ENCODE measurements at places on chromosomes 5 and 9.

GRCh38 chr9:117535973-117536372 lies 121.1 kb upstream of the ASTN2 start:
- no peak for DNase-seq

DNA sequence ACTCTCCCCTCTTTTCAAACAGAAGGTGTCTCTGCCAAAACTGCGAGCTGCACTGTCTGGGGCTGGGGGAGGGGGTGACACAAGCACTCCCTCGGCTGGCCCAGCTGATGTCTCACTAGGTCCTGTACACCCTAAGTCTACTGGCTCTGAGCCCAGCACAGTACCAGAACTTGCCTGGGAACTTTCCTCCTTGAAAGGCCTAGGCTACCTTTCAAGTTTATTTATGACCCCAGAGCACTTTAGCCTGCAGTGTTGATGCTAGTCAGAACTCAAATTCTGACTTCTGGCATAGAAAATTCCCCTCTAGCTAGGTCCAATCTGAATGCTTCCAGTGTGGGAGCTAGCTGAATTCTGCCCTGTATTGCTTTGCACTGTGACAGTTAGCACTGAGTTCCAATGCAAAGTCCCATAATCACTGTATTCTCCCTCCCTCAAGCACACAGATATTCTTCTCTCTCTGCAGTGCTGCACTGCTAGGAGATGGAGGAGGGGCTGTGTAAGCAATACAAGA lies 10.5 kb downstream of the LURAP1L start:
- no peak for DNase-seq

DNA sequence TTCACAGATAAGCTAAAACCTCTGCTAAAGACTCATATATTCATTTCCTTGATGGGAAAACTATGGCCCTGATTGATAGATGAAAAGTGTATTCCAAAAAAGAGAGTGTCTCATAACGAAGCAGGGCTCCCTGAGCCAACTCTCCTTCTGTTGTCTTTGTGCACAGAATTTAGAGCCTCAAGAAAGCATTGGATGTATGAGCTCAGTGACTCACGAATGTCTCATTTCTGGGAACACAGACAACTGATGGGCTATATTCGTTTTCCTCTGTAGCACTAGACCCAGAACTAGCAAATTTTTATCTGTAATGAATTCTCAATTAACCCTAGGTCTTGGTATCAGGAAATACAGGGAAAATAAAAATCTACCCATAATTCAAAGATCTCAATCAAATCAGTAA lies 88.4 kb downstream of the LMNB1 start:
- DNase-seq = no peak

GRCh38 chr9:112863746-112864145 lies 26.9 kb downstream of the SLC46A2 start:
- peak; percentile 59 for DNase-seq

- no peak for DNase-seq
Measured at GRCh38 chr5:158099571-158100105, 240.7 kb upstream of the CLINT1 start.

GRCh38 chr9:3475300-3476020 lies 50.3 kb downstream of the RFX3 start:
- DNase-seq = no peak

DNA sequence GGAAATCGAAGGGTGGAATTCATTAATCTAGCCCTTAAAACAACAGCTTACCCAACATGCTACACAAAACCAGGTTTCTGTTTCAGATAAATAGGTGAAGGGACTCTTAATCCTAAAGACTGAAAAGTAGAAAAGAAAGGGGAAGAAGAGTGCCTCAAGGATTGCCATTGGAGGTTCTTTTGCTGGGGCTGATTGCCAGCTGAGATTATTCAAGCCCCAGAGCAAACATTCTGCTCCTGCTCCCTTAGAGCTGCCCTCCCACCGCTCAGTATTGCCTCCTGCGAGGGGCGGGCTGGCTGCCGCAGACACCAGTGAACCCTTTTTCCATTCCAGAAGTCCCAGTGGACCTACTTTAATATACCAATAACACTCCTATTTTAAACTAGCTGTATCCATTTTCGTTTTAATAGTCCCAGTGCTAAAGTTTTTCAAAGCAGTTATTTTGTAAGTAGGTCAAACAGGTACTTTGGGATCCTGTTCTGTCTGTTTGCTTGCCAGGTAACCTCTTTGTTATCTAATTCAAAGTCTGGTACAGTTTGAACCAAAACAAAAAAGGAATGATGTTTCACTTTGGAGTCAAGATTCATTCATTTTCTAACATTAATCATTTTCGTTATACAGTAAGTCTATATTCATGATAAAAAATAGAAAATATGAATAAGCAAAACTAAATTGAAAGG lies 38.6 kb downstream of the HMGCS1 start:
- DNase-seq = no peak

DNA sequence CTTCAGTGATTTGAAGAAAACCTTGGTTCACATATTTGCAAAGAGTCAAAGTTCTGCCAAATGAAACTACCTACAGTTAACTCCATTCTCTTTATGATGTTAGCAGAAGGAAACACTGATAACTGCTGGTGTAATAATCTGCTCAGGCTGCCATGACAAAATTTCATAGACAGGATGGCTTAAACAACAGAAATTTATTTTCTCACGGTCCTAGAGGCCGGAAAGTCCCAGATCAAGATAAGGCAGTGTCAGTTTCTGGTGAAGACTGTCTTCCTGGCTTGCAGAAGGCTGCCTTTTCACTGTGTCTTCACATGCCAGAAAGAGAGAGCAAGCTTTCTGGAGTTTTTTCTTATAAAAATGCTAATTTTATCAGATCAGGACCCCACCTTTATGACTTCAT lies 102.4 kb upstream of the PARP8 start:
- peak; percentile 10 for DNase-seq

DNA sequence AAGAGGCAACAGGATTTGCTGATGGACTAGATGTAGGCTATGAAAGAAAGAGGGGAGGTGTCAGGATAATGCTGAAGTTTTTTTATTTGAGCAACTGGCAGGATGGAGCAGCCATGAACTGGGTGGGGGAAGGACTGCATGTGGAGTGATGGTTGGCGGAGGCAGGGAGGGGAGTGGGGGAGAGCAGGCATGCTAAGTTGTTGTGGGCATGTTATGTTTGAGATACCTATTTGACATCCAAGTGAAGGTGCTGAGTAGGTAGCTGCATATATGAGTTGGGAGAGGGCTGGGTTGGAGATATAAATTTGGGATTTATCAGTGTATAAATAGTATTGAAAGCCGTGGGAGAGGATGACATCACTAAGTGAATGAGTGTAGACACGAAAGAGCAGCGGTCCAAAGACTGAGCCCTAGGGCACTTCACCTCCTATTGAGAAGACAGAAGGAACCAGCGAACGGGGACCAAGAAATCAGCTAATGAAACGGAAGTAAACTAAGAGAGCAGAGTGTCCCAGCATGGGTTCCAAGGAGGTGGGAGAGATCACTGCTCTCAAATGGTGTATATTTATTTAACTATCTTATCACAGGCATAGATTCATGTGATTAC lies 7.4 kb downstream of the BSPRY start:
- DNase-seq = no peak

- peak; percentile 35 for DNase-seq
Measured at GRCh38 chr9:92510747-92511146, 25.0 kb downstream of the ECM2 start.

- no peak for DNase-seq
Measured at GRCh38 chr5:179321206-179321987, 23.9 kb downstream of the ADAMTS2 start.

DNA sequence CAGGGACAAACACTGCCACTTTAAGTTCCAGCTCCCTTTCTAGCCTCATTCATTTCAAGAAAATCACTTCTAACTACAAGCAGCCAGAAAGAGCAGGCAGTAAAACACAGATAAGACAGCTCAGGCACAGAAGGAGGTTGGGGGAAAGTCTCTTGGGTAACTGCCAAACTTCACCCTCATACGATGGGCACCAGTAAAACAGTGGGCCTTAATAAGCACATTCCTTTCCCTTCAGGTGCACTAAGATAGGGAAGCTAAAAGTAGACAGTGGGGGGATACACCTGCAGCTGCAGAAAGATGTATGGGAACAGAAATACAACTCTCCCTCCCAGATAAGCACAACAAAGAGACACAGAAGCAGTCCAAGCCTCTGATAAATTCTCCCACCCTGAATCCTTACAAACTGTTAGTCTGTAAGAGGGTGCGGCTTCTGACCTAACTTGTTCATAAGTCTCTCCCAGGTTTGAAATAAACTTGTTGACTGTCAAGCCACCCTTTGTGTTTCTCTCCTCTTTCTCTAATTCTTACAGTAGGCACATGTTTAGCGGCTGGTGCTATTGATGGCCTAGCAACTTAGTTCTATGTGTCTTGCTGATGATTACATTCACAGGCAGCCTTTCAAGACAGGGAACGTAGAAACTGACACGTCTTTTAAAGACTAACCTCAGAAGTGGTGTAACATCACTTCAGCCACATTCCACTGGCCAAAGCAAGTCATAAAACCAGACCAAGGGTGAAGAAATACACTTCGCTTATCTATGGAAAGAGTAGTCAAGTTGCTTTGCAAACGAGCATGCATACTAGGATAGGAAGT lies 6.8 kb upstream of the CKS2 start:
- no peak for DNase-seq

Data from GM13976 (cell line).